ENCODE measurements at places on chromosomes 6 and 20.

- DNase-seq, result no peak
These were observed 11.5 kb downstream of the SLC4A11 start for GRCh38 chr20:3227506-3227905.

DNA sequence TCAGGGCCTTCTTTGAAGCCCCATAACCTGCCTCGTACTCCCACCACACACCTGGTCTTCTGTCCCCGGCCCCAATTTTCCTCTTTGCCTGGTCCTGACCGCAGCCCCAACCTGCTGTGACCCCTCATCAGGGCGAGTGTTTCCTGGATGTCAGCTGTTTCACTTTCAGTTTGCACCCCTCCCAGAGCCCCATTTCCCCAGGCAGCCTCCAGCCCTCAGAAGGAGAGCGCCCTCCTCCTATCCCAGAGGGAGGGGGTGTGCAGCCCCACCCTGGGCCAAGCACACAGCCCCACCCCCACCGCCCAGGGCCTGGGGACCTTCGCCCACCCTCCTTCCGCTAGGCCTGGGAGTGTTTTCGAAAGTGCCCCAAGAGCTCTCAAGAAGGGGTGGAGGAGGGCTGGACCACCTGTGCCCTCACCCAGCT lies 1.5 kb downstream of the BAK1 start:
- no peak for DNase-seq

- no peak for DNase-seq
These were observed 146.8 kb upstream of the UST start for GRCh38 chr6:148599967-148600426.

- DNase-seq, result no peak
These were observed 6.8 kb downstream of the HDDC2 start for GRCh38 chr6:125294925-125295324.

- DNase-seq, result peak; percentile 11
These were observed 37.6 kb downstream of the RRBP1 start for GRCh38 chr20:17644451-17644850.

GRCh38 chr6:139538366-139538765 lies 163.9 kb upstream of the CITED2 start:
- no peak for DNase-seq

- DNase-seq, result no peak
These were observed 197.5 kb downstream of the ISM1 start for GRCh38 chr20:13418263-13419229.

DNA sequence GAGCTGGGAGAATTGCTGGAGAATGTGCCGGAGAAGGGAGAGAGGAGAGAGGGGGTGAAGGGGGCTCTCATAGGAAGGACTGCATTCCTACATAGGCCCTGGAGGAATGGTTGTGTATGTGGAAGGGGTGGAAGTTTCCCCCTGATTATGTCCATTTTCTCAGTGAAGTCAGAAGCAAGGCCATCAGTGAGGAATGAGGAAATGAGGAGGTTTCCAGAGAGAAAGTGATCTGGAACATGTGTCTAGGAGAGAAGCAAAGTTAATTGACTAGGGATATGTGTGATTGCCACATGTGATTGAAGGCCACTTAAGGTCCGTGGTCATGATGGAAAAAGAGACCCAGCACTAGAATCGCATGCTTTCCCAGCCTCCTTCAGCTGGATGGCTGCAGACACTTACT lies 42.3 kb downstream of the TBPL1 start:
- no peak for DNase-seq

DNA sequence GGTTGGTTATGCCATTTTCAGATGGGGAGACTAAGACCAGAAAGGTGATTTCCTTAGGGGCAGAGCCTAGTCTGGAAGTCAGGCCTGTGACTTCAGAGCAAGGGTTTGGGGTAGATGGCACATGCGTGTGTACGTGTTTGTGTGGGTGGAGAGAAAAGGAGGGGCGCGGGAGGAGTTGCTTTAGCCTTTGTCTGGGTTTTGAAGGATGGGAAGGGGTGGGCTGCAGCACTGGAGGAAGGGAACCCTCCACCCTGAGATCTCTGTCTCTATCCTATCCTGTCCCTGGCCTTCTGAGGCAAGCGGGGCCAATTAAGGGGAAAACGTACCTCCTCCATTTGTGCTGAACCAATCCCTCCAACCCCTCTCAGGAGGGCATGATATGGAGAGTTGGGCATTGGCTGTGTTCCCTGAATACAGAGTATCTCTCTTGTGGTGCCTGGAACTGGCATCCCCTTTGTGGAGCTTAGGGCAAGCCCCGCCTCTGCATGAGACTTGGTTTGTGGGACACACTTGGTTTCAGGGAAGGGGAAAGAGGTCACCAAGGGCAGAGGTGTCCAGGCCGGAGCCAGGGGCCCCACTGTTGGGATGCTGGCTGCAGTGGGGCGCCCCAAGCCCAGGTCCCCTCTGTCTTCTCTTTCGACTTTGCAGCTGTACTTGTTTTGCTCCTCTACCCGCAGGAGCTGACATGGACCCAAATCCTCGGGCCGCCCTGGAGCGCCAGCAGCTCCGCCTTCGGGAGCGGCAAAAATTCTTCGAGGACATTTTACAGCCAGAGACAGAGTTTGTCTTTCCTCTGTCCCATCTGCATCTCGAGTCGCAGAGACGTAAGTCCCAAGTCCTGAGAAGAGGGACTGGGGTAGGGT lies at the start of gene DBNDD2:
Gene DBNDD2, plus strand, starts transcription at position 507 of the 863 bp plus-strand sequence. Its CDS starts 179 bp downstream, at position 686.
- DNase-seq, result no peak

GRCh38 chr20:12748359-12748994 lies 260.3 kb upstream of the SPTLC3 start:
- DNase-seq, result no peak

- DNase-seq, result no peak
These were observed 37.1 kb upstream of the GRM4 start for GRCh38 chr6:34182751-34183531.

- DNase-seq, result no peak
These were observed 48.9 kb downstream of the EBF4 start for GRCh38 chr20:2741463-2741862.

DNA sequence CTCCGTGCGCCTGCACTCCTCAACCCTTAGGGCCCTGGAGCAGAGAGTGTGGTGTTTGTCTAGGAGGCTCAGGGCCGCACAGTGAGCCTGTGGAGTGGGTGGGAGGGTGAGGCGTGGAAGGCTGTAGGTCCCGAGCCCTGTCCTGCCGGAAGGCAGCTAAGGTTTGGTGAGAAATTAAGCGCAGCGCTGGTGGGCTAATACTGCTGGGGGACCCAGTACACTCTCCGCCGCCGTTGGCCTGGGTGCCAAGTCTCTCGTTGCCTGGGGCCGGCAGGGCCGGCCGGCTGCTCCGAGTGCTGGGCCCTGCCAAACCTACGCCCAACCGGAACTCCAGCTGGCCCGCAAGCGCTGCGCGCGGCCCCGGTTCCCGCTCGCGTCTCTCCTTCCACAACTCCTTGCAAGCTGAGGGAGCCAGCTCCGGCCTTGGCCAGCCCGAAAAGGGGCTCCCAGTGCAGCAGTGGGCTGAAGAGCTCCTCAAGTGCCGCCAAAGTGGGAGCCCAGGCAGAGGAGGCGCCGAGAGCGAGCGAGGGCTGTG lies 40.4 kb upstream of the MCUR1 start:
- DNase-seq, result no peak

GRCh38 chr20:13790708-13791107 lies 5.9 kb downstream of the NDUFAF5 start:
- no peak for DNase-seq
